ENCODE measurements at places on chromosomes 16 and 17.

- no peak for DNase-seq
These were observed 2.3 kb downstream of the TMC6 start for GRCh38 chr17:78125976-78126894.

DNA sequence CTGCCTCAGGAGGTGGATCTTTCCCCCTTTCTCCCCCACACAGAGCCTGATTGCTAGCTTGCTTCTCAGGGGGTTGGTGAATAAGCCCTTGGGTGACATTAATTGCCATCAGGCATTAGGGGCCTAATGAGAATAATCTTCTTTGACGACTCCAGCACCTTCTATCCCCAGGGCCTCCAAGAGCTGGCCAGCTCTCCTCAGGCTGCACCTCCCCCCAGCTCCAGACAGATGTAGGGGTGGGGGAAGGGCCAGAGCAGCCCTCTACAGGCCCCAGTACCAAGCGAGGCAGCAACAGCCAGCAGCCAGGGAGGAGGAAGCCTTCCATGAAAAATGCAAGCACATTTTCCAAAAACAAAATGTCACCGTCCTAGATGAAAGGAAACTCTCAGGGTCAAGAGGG lies 1.4 kb upstream of the TMEM132E start:
- no peak for DNase-seq

- no peak for DNase-seq
These were observed 10.0 kb upstream of the MEIOC start for GRCh38 chr17:44646280-44646679.

GRCh38 chr16:83967091-83967490 lies 953 bp upstream of the NECAB2 start:
- no peak for DNase-seq

GRCh38 chr16:23535901-23536300 lies 21.2 kb downstream of the EARS2 start:
- no peak for DNase-seq

DNA sequence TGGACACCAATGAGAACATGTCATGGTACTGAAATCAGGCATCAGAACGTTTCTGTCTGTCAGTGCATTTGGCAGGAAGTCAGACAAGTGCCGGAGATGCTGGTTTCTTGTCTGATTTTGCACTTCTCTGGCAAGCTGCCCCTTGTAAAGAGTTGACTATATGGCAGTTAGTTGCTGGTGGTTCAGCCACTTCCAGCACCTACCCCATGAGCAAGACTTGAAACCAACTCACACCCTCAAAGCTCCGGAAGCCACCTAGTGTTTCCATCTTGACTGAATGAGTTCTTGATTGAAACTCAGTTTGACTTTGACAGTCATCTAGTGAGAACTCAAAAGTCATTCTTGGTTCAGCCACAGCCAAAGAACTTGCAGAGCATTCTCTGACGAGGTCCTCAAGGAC lies 225.1 kb downstream of the SPECC1 start:
- peak; percentile 69 for DNase-seq

- no peak for DNase-seq
These were observed 57.9 kb upstream of the MAF start for GRCh38 chr16:79658301-79659033.

GRCh38 chr17:78142119-78142861 lies 3.9 kb upstream of the C17orf99 start:
- no peak for DNase-seq

GRCh38 chr16:56783344-56783743 lies 53.4 kb downstream of the NUP93 start:
- DNase-seq: no peak

GRCh38 chr16:72537664-72538063 lies 365.7 kb upstream of the PMFBP1 start:
- no peak for DNase-seq

DNA sequence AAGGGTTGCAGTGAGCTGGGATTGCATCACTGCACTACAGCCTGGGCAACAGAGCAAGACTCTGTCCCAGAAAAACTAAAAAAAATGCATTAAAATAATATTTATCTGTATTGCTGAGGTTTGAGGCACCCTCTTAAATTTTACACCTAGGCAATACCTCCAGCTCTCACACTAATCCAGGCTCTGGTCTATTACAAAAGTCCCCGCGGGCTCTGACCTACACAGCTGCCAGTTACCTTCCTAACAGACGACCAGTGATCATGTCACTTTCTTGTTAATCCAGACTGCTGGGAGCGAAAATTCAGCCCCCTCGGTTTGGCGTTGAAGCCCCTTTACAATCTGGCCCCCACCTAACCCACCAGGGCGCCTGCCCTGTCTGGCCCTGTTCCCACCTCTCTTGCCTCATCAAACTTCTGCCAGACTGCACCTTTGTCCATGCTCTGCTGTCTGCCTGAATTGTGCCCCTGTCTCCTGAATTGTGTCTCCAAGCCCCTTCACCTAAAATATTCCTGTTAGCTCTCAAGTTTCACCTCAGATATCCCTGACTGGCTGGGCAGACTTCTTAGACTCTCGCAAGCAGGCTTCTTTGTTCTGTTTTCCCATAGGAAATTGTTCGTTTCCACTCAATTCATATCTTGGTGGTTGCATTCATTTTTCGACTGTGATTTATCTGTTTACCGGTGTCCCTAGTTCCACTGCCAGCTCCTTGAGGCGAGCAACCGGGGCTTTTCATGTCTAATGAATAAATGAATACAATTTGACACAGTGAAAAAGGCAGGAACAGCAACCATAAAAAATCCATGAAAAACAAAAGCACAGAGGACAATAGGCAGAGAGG lies 65.9 kb downstream of the PITPNC1 start:
- DNase-seq: no peak

- DNase-seq: no peak
These were observed 802 bp upstream of the ATXN2L start for GRCh38 chr16:28821874-28822519.

- no peak for DNase-seq
These were observed 11.2 kb upstream of the TMIGD1 start for GRCh38 chr17:30345089-30345433.

- DNase-seq: no peak
These were observed 259.3 kb downstream of the SOX9 start for GRCh38 chr17:72380120-72380519.

- DNase-seq: no peak
These were observed 97.1 kb upstream of the AKTIP start for GRCh38 chr16:53600126-53600525.

DNA sequence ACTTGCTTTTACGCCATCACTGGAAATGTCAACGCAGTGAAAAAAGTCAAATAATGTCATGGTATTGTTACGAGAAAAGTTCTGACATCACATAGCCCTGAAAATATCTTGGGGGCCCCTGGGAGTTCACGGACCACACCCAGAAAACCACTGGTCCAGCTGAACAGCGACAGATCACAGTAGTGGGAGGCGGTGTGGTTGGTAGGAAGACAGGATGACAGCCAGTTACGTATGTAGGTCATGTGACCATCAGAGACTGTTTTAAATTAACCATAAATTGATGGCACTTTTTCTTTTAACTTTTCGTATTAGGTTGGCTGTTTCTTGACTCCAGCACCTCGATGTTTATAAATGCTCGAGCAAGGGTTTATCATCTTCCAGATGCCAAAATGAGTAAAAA lies 11.9 kb downstream of the ERCC4 start:
- no peak for DNase-seq

DNA sequence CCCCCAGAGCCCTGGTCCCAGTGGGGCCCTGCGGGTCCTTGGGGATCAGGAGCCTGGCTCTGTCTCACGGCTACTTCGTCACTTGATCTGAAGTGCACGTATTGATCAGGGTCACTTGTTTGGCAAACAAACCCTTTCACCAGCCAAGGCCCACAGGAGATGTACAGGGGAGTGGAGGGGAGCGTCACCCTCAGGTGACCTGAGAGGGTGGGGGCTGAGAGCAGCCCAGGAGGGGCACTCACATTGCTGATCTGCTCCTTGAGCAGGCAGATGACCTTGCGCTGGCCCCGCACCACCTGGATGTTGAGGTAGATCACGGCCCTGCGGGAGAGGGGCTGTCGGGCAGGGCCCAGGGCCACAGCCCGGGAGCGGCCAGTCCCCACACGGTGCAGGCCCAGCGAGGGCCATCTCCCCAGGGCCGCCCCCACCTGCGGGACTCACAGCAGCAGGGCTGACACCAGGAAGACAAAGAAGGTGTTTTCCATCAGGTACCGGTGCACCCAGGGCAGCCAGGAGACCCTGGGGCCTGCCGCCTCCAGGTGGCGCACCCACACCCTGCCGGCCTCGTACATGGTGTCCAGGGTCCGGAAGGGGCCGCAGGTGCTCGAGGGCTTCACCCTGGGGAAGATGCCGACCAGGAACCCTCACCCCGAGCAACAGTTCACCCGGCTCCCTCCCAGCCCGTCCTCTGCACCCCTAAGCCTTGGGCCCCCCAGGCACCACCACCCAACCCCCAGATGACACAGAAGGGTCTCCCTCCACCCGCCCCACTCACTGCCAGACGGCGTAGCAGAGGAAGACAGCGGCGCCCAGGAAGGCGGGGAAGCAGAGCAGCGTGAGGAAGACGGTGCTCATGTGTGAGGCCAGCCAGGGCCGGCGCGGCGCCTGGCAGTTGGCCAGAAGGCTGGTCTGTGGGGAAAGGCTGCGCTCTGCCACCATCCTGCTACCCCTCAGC lies 11.3 kb downstream of the TMC6 start:
- peak; percentile 39 for DNase-seq

GRCh38 chr17:19497624-19498023 lies 36.0 kb upstream of the SLC47A1 start:
- DNase-seq: no peak

DNA sequence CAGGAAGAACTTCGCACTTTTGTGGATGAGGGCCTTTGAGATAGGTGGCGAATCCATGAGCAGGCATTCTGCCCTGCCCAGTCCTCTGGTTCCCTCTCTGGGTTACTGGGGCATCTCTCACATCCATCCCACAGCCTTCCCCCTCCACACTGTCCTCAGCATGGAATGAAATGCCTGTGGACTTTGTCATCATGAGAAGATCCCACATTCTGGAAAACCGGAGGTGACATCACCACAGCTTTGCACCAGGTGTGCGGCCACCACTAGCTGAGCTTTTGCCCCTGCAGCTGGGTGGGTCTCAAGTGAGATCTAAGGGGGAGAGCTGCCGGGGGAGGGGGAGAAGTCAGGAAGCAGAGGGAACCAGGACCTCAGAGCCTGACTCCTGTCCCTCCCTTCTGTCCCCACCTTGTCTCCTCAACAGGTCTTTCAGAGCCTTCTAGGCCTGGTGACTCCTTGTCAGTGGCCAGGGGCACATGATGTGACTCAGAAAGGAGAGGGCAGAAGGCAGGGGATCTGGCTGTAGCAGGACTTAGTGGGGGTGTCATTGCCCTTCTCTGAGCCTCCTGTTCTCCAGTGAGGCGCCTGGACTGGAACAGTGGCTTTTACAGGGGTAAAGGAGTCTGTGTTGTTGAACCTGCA lies 40.0 kb upstream of the DLX4 start:
- DNase-seq: no peak

DNA sequence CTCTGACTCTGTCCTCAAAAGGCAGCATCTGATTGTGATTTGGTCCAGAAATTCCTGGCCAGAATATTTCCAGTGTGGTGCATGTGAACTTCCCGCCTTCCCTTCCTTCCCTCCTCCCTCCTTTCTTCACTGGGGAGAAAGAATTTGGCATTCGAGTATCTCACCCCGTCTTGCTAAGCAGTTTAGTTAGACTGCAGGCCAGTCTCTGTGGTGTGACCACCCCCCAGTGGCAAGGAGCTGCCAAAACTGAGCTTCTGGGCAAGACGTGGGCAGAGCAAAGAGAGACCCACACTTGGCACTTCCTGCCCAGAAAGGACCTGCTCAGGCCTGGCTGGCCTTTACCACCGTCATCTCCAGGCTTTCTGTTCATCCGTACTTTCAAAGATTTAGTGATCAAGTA lies 36.4 kb downstream of the SNX20 start:
- peak; percentile 47 for DNase-seq

- DNase-seq: no peak
These were observed 13.2 kb downstream of the CA7 start for GRCh38 chr16:66857437-66857836.

DNA sequence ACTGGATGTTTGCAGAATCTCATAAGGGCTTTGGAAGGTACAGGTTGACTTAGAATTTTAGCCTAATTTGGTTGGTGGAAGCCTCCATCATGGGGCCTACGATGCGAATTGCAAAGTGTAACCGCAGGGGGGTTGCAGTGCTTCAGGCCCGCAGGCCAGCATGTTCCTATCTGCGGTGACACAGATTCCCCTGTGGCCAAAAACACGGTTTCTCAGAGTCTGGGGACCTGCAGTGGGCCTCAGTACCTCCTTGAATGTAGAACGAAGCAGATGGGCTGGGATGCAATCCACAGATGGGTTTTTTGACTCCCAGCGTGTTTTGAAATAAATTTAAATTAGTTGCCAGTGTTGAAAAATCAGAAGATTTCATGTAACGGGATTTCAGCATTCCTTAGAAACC lies 34.7 kb downstream of the KIAA0513 start:
- no peak for DNase-seq

DNA sequence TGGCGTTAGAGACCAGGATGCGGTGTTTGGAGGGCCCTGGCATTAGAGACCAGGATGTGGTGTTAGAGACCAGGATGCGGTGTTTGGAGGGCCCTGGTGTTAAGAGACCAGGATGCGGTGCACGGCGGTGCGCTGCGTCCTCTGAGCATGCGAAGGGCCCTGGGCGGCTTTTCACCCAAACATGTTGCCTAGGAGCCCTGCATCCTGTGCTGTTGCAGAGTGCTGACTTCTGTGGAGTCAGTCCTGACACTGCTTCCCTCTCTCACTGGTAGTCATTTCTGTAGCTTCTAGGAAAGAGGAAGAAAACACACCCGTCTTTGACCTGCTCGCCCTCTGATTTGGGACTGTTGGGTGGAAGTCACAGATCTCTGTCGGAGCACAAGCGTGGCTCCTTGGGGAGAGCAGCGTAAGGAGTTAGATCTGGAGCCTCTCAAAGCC lies 141.2 kb downstream of the LAT start:
- no peak for DNase-seq

- no peak for DNase-seq
These were observed 50.7 kb upstream of the TNRC6C start for GRCh38 chr17:77907497-77908461.

DNA sequence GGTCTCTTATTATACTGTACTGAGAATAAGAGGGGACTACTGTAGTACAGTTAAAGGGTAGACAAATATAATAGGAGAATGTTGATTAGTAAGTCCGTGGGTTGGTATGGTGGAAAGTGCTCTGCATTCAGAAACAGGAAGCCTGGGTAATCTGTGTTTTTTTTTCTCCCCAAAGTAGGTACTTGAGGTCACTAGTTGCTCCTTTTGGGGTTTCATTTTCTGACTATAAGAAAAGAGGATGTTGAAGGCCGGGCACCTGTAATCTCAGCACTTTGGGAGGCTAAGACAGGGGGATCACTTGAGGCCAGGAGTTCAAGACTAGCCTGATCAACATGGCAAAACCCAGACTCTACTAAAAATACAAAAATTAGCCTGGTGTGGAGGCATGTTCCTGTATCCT lies 42.0 kb upstream of the MMD start:
- DNase-seq: no peak

GRCh38 chr16:27449434-27450195 lies 47.6 kb downstream of the IL21R start:
- peak; percentile 87 for DNase-seq

- DNase-seq: no peak
These were observed 199.1 kb downstream of the XYLT1 start for GRCh38 chr16:17271687-17272086.
